Activated CD4-positive, CD25-positive, alpha-beta regulatory T cell (primary cell): ENCODE measurements at places on chromosomes 5 and 9.

GRCh38 chr9:28197653-28198052 is 624.4 kb upstream of the C9orf72 start:
- DNase-seq, result no peak

- DNase-seq, result no peak
Measured at GRCh38 chr9:68834931-68835520, 130.0 kb downstream of the PIP5K1B start.

DNA sequence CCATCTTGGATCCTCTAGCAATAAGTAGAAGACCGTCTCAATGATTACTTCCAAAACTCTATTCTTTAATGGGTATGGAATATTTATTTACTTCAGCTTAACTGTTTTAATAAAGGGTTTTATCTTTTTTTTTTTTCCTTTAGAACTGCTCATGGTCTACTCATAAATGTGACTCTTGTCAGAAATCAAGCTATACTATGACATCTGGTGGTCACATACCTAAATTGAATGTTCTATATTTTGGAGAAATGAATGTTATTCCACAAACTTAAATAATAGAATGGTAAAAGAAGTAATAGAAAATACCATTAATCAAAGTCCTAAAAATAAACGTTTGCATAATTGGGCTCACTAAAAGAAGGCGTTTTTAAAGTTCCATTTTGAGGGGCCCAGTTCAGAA is 131.2 kb upstream of the PLCXD3 start:
- no peak for DNase-seq

GRCh38 chr5:82018462-82018861 is 46.6 kb downstream of the ATG10 start:
- DNase-seq, result no peak

GRCh38 chr5:134647750-134648424 is 698 bp upstream of the SEC24A start:
- DNase-seq, result no peak

DNA sequence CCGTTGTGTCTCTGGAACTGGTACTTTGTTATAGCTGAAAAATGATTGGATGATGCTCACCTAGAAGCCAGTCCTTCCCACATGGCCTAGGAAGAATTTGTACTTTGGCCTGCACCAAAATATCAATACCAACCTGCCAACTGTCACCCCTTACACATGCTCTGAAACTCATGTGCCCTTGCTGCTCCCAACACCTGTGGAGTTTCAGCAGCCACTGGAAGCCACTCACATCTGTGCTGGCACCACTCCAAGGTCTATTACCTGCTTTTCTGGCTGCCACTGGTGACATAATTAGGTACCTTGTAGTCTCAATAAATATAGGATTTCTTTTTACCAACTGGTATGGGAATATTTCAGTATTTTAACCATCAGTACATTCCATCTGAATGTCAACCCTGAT is 363.6 kb downstream of the SH3GL2 start:
- DNase-seq, result no peak

GRCh38 chr5:56856541-56857178 is 41.3 kb downstream of the MAP3K1 start:
- DNase-seq, result no peak

DNA sequence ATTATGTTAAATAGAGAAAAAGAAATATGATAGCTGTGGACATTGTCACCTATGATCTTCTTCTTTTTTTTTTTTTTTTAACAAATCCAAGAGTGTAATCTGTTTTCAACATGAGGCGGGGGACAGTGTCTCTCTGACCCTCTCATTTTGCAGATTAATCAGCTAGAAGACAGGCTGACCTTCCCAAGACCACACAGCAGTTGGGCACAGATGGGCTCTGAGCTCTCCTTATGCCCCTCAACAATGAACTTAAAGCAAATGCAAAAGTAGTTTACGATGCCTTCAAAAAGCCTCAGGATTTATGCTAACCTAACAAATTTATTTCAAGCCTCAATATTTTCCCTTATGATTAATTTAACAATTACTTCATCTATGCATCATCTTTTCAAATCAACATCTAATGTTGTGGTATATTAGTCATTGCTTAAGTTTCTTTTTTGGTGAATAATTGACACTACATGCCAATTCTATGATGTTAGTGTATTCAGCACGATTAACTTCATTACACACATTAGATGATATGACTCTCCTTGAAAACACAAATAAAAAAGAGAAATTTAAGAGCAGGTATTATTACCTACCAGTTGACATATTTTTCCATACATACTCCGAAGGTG is 7.4 kb downstream of the NFIL3 start:
- DNase-seq, result no peak

GRCh38 chr5:124683917-124684555 is 62.4 kb downstream of the ZNF608 start:
- no peak for DNase-seq

DNA sequence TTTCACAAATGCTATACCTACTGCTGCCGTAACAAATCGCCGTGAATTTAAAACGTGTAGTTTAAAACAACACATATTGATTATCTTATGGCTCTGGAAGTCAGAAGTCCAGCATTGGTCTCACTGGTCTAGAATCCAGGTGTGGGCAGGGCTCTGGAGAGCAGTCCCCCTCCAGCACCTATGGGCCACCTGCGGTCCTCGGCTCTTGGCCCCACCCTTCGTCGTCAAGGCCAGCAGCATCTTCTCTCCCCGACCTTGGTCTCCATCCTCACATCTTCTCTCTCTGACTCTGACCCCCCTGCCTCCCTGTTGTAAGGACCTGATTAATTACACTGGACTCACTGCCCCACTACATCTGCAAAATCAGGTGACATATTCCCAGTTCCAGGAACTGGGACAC is 106.4 kb upstream of the COL5A1 start:
- DNase-seq, result no peak

GRCh38 chr5:107951309-107951708 is 280.6 kb upstream of the EFNA5 start:
- no peak for DNase-seq

- DNase-seq, result no peak
Measured at GRCh38 chr9:76218117-76218885, 175.9 kb downstream of the RFK start.

- DNase-seq, result no peak
Measured at GRCh38 chr5:125316915-125317535, 570.6 kb upstream of the ZNF608 start.

DNA sequence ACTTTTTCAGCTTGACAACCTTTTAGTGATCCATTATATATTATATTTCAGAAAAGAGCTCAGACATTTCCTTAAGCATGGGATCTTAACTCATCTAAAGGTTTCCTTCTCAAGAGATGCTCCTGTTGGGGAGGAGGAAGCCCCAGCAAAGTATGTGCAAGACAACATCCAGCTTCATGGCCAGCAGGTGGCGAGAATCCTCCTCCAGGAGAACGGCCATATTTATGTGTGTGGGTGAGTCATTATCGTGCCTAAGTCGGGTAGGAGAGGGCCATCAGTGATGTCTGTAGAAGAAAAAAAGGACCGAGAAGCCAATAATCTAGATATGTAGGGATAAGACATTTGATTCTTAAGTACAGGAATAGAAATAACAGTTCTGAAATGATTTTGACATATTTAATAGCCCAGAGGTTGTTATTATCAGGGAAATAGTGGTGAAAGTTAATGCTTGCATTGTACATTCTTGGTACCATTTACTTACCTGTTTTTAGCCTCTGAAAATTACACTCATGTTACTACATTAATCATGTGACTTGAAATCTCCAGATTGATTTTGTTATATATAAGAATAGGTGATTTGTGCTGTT is 28.2 kb downstream of the MTRR start:
- no peak for DNase-seq
